ENCODE measurements at places on chromosomes 5 and 9. TPM values are rescaled to one million over a fixed set of nuclear protein-coding genes. Genes with fewer than 3 reads are reported as not detected.

DNA sequence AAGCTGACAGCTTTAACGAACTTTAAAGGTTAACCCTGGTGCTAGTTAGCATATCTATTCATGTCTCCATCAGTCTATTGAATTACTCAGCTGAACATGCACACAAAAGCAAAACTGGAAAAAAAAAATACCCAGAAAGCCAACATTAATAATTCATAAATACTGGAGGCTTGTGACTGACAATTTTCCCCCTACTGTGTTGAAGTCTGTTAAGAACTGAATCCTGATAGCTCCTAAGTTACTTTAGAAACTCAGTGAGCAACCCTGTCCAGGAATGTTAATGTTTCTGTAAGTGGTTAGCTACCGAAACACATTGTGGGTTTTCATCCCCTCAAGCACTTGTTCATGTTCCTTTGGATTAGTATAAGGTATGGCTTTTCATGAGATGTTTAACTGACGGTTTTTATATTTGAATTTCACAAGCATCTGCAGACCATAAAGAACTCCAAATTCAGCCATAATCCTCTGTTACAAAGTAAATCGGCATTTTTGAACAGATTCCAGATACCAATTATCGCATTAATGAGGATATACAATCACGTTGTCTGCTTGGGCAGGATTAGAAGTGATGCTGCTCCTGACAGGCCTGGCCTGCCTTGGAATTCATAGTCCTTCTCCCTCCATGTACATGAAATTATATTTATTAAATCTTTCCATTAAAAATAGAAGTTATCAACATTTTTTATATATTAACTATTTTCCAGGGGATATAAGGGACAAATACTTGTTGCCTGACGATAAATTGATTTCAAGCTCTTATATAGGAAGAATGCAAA, 331.2 kb downstream of the TLE4 start:
- no peaks in the 10 kb centered on the region for H3K36me3 ChIP-seq
- H3K4me1 ChIP-seq, result no peaks in the 10 kb centered on the region

- H3K36me3 ChIP-seq, result no peaks in the 10 kb centered on the region
- H3K4me1 ChIP-seq, result no peaks in the 10 kb centered on the region
- no peaks in the 10 kb centered on the region for H3K27me3 ChIP-seq
- no peak for DNase-seq
- H3K27ac ChIP-seq, result no peak overlapping the region
- H3K4me3 ChIP-seq, result no peak overlapping the region
These were observed 41.2 kb upstream of the RIOK2 start for GRCh38 chr5:97224112-97224750.

DNA sequence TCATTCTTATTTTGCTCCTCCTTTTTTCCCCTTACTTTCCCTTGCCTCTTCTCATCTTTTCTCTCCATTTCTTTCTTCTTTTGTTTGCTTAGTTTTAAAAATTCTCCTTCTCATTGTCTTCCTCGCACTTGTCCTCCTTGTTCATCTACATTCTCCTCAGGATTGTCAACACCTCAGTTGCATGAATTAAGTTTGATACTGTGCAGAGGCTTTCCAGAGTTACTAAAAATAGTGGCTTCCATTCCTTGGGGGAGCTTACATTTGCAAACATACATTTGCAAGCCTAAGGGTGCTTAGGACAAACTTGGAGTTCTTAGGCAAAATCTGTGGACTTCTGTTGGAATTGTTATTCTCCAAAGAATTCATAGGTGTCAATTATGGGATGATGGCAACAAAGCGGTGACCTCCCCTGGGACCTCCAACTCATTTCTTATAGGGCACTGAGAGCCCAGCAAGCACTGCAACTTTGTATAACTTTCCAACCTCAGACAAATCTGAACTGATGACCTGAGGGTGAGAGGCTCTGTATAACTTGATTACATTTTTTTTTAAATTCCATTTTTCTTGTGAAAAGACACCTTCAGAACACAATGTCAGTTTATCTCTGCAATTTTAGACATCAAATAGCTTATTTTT, 371.4 kb downstream of the TMEM38B start:
- DNase-seq, result no peak
- H3K4me1 ChIP-seq, result no peaks in the 10 kb centered on the region
- no peak overlapping the region for H3K27ac ChIP-seq
- no peaks in the 10 kb centered on the region for H3K36me3 ChIP-seq
- no peak overlapping the region for H3K4me3 ChIP-seq

DNA sequence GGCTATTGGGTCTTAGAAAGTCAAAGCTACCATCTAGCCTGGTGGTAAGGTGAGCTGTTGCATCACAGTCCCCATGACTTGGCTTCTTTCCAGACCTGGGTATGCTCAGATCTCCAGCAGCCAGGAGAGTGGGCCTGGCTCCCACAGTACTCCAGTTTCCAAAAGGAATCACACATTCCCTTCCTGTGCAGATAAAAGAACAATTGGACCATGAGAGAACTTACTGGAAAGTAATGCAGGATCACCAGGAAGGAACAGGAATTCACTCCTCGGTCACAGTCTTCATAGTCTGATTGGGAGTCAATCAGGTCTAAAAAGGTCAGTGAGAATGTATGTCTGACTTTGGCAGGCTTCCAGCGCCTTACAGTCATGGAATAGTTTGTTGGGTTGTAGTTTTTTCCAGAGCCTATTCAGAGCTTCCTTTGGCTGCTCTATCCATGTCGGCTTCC, 47.8 kb upstream of the CD180 start:
- H3K4me3 ChIP-seq, result no peak overlapping the region
- H3K27me3 ChIP-seq, result no peaks in the 10 kb centered on the region
- no peak for DNase-seq

DNA sequence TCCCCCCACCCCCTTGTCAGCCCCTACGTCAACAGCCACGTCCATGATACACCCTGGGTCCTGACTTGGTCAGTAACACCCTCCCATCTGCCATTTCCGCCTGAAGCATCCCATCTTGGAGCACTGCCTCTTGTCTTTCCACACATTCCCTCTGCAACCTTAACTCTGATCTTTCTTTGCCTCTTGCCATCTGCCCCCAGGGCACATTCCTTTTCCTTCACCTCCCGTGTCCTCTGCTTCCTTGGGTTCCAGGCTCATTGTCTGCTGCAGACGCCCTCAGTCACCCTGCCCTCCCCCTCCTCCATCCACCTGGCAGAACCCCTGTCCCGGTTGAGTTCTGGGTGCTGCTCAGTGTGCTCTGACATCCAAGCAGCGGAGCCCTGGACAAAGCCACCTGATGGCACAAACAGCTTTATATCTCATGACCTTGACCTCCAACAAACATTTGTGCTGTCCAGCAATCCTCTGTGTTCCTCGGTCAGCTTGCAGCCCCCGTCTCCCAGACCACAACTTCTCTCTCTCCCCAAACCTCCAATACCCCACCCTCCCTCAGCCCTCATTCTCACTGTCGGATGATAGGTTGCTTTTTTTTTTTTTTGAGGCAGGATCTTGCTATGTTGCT, 97.7 kb upstream of the IER5L start:
- peaks cover 11% of the 10 kb centered on the region for H3K4me1 ChIP-seq
- H3K27ac ChIP-seq, result no peak overlapping the region
- no peak overlapping the region for H3K4me3 ChIP-seq

DNA sequence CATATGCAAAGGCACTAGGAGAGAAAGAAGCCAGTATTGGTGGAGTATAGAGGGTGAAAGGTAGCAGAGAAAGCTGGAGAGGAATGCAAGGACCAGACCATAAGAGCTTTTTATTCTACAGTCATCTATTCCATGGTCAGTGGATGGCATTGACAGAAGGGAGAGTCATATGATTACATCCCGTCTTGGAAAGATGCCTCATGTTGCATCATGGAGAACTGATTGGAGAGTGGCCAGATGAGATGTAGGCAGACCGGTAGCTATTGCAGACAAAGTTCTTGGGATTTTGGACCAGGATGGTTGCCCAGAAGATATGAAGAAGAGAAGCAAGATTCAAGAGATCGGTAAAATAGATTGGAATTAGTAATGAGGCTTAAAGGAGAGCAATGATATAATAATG, 260.7 kb downstream of the CHSY3 start:
- no peaks in the 10 kb centered on the region for H3K36me3 ChIP-seq
- no peak for DNase-seq
- no peaks in the 10 kb centered on the region for H3K27me3 ChIP-seq
- H3K4me1 ChIP-seq, result no peaks in the 10 kb centered on the region

DNA sequence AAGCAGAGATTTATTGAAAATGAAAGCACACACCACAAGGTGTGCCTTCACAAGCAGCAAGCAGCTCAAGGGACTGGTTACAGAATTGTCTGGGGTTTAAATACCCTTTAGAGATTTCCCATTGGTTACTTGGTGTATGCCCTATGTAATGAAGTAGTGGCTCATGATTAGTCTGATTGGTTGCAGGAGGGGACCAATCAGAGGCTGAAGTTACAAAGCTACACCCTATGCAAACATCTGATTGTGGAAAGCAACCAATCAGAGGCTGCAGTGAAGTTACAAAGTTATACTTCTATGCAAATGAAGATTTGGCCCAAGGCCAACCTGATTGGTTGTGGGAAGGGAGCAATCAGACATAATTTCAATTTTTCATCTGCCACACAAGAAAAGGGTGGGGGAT, 119.9 kb downstream of the C9orf152 start:
- H3K36me3 ChIP-seq, result no peaks in the 10 kb centered on the region
- no peak for DNase-seq
- no peaks in the 10 kb centered on the region for H3K27me3 ChIP-seq
- H3K27ac ChIP-seq, result no peak overlapping the region
- no peak overlapping the region for H3K4me3 ChIP-seq

GRCh38 chr5:141882594-141883183, 4.5 kb upstream of the PCDH1 start:
- no peak for DNase-seq
- peaks cover 33% of the 10 kb centered on the region for H3K27me3 ChIP-seq
- H3K27ac ChIP-seq, result no peak overlapping the region

- no peaks in the 10 kb centered on the region for H3K36me3 ChIP-seq
- no peak overlapping the region for H3K4me3 ChIP-seq
- H3K4me1 ChIP-seq, result no peaks in the 10 kb centered on the region
- H3K27me3 ChIP-seq, result no peaks in the 10 kb centered on the region
- no peak overlapping the region for H3K27ac ChIP-seq
These were observed 190.8 kb upstream of the HAPLN1 start for GRCh38 chr5:83911367-83911919.

GRCh38 chr9:16530669-16531642, 339.5 kb downstream of the BNC2 start:
- no peak for DNase-seq
- no peaks in the 10 kb centered on the region for H3K27me3 ChIP-seq
- no peak overlapping the region for H3K27ac ChIP-seq
- H3K36me3 ChIP-seq, result no peaks in the 10 kb centered on the region
- H3K4me1 ChIP-seq, result no peaks in the 10 kb centered on the region

- peaks cover 10% of the 10 kb centered on the region for H3K4me1 ChIP-seq
- no peaks in the 10 kb centered on the region for H3K27me3 ChIP-seq
- DNase-seq, result no peak
These were observed 88.4 kb downstream of the LMNB1 start for GRCh38 chr5:126865299-126865698.

DNA sequence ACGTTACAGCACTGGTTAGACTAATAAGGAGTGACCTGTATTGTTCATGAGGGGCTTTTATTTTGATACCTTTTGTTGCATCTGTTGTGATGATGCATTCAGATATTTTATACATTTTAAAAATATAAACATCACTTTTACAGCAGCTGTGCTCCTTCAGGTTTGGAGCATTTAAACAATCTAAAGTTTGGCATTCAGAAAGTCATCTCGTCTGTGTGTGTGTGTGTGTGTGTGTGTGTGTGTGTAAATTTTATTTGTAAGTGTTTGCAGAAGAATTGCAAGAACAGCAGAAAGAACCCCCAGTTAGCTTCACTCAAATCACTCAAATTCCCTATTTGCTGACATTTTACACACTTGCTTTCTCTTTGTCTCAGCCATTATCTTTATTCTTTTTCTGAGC, 87.4 kb downstream of the ERCC6L2 start:
- no peak overlapping the region for H3K4me3 ChIP-seq
- H3K36me3 ChIP-seq, result no peaks in the 10 kb centered on the region
- H3K27me3 ChIP-seq, result no peaks in the 10 kb centered on the region

DNA sequence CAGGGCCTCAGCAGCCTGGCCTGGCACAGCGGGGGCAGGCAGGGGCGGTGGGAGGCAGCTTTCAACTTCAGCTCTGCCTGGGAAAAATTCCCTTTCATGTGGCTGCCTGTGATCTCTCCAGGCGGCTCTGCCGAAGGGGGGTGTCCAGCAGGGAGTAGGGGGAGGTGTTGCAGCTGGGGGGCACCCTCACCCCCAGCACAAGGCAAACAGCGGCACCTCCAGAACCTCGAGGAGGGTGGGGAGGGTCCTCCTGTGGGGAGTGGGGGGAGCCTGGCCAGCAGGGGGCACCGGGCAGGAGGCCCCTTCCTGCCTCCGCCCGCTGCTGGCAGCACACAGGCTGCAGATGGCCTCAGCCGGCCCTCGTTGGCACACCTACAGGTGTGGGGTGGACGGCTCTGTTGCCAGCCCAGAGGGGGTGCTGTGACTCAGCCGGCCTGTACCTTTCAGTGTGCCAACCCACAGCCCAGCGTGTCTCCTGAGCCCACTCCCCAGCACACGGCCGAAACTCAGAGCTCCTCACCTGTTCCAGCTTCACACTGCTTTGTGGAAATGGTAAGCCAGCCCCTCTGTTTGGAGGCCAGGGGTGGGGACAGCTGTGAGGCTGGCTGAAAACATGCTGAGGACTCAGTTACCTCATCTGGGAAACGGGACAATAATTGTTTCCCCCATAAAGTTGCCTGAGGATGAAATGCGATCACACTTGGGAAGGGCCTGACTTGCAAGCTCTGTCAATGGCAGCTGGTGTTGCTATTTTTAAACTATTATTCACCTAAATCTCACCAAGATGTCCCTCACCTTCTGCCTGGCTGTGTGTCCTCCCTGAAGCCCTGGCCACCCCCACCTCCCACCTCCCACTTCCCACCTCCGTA, 37.0 kb downstream of the CXXC5 start:
- no peak overlapping the region for H3K27ac ChIP-seq
- no peak for DNase-seq
- no peaks in the 10 kb centered on the region for H3K4me1 ChIP-seq
- no peaks in the 10 kb centered on the region for H3K36me3 ChIP-seq
- H3K4me3 ChIP-seq, result no peak overlapping the region
- H3K27me3 ChIP-seq, result no peaks in the 10 kb centered on the region

The SGCD gene
- not detected for polyA plus RNA-seq

The ADRA1B gene
- polyA plus RNA-seq, result not detected

The CYSTM1 gene
- polyA plus RNA-seq, result 12.8 TPM

The C9orf50 gene
- not detected for polyA plus RNA-seq

The PCDHA9 gene
- polyA plus RNA-seq, result not detected

The C7 gene
- not detected for polyA plus RNA-seq

The PTGDS gene
- polyA plus RNA-seq, result 3.8 TPM

The GNE gene
- polyA plus RNA-seq, result 2.7 TPM

The PCDHB1 gene
- not detected for polyA plus RNA-seq

The PCDHGB7 gene
- polyA plus RNA-seq, result 0.03 TPM

The TEX48 gene
- 0.33 TPM for polyA plus RNA-seq

The LRRC19 gene
- not detected for polyA plus RNA-seq
